ENCODE measurements at places on chromosomes 5 and 9.

- DNase-seq: no peak
Measured at GRCh38 chr5:173468821-173469251, 140.6 kb upstream of the STC2 start.

- DNase-seq: no peak
Measured at GRCh38 chr9:92423612-92424011, 659 bp downstream of the OMD start.

GRCh38 chr9:26754509-26755164, 138.0 kb downstream of the CAAP1 start:
- DNase-seq: no peak

DNA sequence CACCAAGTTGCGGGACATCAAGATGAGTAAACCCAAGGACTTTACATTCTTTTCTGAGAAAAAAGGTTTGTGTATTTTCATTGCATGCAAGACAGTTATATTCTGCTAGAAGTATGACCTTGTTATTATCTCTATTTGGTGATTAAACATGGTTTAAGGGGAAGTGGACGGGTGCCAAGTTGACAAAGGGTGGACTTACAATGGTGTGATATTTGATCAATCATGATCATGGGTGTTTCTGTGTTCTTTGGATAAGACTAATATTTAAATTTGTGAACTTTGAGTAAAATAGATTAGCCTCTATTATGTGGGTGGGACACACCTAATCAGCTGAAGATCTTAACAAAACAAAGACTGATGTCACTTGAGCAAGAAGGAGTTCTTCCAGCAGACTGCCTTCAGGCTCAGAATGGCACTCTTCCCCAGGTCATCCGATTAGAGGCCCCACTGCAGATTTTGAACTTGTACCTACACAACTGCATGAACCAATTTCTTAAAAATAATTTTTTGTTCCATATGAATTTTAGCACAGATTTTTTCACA, 782.9 kb downstream of the CDH12 start:
- no peak for DNase-seq

DNA sequence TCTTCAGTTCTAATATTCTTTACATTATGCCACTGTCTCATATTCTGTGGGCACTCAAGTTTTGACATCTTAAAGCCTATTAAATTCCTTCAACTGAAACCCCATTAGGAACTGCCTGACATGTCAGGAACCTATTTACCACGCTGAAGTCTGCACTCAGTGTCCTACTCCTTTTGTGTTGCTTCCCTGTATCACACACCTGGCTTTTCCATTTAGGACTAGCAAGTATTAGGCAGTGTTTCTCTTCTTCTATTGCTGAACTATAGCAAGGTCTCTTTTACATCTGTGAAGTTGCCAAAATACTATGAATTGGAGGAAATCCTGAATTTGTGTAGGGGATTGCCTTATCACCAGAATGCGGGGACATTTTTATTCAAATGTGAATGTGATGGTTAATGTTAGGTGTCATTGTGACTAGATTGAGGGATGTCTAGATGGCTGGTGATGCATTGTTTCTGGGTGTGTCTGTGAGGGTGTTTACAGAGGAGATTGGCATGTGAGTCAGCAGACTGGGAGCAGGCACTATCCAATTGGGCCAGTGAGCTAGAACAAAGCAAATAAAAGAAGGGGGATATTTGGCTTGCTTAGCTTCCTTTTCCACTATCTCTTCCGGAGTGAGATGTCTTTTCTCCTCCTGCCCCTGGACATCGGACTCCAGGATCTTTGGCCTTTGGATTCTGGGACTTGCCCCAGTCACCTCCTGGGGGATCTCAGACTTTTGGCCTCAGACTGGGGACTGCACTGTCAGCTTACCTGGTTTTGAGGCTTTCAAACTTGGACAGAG, 21.2 kb upstream of the VCAN start:
- DNase-seq: no peak

DNA sequence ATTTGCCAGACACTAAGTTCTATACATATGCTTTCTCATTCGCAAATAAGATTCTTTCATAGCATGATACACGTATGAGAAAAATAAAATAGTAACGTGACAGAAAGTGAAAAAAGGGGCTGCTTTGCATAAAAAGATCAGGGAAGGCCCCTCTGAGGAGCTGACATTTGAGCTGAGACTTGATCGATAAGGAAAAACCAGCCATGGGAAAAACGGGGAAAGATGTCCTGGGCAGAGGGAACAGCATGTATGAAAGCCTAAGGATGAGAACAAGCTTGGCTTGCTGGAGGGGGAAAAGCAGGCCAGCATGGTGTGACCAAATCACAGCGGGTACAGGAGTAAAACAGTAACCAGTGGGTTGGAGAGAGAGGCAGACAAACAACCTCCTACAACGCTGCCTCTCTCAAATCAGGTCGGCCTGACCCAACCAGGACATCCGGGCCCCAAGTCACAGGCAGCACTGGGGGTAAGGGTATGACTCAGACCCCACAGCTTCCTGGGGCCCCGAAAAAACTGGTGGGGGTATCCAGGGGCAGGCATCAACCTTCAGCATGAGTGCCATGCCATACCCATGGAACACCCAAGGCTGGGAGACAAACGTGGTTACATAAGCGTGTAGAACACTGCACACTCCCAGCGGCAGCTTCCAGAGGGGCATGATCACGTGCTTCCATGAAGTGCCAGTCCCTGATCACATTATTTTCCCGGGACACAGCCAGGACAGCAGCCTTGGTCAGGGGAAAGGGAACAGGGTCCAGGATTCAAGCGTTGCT, 2.2 kb downstream of the TNIP1 start:
- DNase-seq: no peak

DNA sequence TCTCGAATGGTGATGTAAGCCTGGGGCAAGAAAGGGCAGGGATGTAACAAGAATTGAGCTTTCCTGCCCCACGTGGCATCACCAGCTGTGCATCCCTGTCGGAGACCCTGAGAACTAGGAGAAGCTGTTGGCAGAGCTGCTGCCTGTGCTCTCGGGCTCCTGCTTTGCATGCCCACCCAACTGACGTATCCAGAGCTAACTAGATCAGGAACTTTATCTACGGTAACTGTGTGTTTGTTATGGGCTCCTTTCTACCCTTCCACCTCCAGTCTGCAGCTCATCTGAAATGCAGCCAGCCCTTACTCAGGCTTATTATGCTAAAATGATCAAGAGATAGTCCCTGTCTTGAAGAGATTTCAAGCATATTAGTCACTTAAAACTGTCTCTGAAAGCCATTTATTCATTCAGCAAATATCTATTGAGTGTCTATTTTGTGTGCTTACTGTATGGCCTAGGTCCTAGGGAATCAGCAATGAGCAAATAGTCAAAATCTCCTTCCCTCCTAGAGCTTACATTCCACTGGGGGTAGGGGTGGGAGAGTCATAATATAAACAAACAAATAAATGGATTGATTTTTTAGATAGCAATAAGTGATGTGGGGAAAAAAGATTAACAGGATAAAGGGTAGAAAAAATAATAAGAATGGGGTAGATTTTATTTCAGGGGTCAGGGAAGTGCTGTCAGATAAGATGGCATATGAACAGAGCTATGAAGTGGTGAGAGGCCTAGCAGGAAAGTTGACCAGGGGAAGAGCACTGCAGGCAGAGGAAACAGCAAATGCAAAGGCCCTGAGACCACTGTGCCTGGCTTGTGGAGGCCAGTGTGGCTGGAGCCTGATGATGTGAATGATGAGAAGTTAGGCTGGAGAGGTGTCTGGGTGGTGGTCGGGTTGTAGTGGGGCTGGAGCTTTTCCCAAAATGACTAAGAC, 118.2 kb downstream of the GALNT10 start:
- DNase-seq: no peak

DNA sequence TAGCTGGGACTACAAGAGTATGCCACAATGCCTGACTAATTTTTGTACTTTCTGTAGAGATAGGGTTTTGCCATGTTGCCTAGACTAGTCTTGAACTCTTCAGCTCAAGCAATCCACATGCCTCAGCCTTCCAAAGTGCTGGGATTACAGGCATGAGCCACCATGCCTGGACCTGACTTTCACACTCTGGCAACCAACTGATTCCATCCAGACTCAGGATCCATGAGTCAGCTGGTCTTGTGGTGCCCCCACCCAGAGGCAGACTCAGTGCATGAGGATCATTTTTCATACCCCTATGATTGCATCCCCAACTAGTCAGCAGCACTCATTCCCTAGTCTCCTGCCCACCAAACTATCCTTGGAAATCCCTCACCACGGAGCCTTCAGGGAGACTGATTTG, 375.9 kb downstream of the ANXA1 start:
- DNase-seq: no peak

GRCh38 chr9:125972012-125972729, 225.0 kb downstream of the PBX3 start:
- no peak for DNase-seq

- DNase-seq: no peak
Measured at GRCh38 chr5:45521067-45521466, 175.1 kb downstream of the HCN1 start.

DNA sequence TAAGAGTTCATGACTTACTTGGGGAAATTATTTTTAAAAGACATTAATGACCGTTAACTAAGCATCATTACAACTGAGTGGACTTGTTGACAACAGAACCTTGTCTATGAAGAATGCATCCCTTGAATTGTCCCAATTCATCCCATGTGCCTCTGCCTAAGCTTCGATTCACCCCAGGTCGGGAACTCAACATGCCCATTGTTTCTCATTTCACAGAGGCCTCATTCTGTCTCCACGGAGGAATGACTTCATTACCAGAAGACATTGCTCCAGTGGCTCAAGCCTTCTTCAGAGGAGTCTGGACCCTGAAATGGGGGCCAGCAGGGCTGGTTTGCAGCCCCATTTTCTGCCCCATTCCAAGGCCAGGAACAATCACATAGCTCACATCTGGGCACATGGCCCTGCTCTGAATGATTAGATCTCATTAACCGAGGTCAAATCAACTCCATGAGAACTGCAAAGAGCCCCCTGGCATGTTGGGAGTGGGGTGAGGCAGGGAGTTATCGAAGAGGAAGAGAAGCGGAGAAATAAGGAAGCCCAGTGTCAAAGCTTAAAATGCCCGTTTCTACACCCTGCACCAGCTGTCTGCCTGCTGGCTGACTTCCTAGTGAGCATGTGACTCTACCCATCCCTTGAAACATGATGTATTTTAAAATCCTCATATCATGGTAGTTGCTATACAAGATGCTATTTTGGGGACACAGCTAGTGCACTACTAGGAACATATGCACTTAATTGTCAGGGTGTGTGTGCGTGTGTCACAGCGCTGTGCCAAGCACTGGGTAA, 137.3 kb downstream of the LHFPL2 start:
- no peak for DNase-seq

DNA sequence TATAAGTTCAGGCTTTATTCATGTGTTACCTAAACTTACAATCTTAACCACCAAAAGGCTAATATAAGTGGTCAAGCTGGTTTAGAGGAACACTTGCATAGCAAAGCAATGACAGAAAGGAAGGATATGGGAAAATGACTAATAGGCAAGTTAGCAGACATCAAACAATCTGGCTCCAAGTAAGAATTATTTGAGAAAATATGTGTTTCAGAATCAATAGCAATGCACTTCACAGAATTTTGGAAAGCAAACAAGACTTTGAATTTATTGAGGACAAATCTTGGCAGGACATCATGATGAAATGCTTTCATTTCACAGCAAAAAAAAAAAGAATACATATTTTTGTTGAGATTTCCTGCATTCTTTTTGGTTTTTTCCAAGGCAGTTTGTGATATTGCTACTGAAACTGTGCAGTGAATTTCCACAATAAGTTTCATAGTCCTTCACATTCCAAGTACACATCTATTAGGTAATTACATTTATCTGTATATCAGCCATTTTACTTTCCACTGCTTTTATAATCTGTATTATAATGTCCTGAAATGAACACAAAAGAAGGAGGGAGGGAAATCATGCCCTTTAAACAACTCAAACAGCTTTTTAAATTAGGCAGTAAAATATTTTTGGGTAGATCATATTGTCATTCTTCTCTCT, 417.9 kb downstream of the NR2F1-AS1 start:
- DNase-seq: no peak

GRCh38 chr9:123952641-123953495, 22.9 kb upstream of the DENND1A start:
- no peak for DNase-seq

DNA sequence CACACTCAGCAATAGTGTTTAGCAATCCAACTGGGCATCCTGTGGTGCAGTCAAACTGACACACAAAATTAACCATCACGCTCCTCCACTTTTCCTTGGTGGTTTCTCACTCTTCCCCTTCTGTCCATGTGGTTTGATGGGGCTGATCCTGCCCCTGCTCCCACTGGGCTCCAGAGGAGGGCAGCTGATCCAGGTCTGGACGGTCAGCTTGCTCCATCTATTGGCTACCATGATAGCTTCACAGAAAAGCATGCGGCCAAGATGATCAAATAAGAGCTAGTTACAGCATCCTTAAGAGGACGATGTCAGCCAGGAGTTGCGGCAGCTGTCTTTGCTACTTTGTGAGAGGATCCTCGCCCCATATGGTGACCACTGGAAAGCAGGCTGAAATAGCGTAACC, 29.6 kb upstream of the RANBP17 start:
- no peak for DNase-seq

GRCh38 chr5:32779754-32780415, 68.8 kb downstream of the NPR3 start:
- no peak for DNase-seq

DNA sequence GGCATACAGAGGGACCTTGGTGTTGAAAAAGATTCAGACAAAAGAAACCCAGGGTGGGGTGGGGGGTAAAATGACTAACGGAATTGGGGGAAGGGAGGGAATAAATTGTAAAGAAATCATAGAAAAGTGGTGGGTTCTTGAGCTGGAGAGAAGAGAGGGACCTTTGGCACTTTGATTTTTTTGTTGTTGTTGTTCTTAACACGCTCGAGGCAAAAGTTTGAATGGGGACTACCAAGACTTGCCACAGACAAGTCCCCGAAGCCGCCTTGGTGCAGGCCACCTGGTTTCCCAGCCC, 616 bp downstream of the VCAN start:
- DNase-seq: no peak

- DNase-seq: no peak
Measured at GRCh38 chr9:83280268-83280667, 217.3 kb upstream of the RASEF start.

- no peak for DNase-seq
Measured at GRCh38 chr5:56388229-56388985, 155.3 kb upstream of the ANKRD55 start.

- DNase-seq: no peak
Measured at GRCh38 chr5:93874491-93874890, 133.1 kb upstream of the POU5F2 start.

- DNase-seq: no peak
Measured at GRCh38 chr5:41414598-41414997, 95.8 kb downstream of the PLCXD3 start.

- peak; percentile 20 for DNase-seq
Measured at GRCh38 chr5:173826086-173826427, 62.1 kb upstream of the CPEB4 start.

DNA sequence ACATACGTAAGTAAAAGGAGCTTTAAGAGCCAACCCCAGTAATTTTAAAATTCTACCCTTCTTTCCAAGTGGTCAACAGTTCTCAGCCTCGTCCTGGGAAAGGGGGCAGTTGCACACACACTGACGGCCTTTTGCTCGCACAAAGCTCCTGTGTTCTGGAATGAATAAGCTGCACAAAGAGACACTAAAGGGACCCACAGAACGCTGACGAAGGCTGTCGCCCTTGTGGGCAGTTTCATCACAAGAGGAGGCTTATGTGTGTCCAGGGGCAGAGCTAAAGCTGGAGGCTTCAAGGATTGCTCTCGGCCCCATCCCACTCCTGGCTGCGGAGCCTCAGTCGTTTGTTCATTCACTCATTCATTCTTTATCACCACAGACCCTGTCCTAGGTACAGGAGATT, 67.0 kb upstream of the NEK6 start:
- peak; percentile 94 for DNase-seq

- DNase-seq: peak; percentile 37
Measured at GRCh38 chr5:74206579-74207550, 433.7 kb downstream of the ENC1 start.

Measured in putamen (tissue), 1 donor.